ENCODE measurements at places on chromosomes 4 and X.

DNA sequence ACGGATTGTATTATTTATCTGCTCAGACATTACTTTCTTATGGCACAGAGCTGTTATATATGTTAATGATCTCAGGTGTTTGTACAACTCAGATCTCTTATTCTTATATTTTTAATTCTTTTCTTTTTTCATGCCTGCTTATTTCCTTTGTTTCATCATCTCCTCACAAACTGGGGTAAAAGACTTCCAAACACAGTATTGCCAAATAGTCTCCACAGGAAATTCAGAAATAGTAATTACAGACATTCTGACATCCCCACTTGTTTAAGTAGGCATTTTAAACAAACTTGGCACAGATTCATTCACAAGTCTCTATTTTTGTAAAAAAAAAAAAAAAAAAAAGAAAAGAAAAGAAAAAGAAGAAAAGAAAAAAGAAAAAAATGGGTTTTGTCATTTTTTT is 129.7 kb upstream of the USP38 start:
- no peak for DNase-seq

DNA sequence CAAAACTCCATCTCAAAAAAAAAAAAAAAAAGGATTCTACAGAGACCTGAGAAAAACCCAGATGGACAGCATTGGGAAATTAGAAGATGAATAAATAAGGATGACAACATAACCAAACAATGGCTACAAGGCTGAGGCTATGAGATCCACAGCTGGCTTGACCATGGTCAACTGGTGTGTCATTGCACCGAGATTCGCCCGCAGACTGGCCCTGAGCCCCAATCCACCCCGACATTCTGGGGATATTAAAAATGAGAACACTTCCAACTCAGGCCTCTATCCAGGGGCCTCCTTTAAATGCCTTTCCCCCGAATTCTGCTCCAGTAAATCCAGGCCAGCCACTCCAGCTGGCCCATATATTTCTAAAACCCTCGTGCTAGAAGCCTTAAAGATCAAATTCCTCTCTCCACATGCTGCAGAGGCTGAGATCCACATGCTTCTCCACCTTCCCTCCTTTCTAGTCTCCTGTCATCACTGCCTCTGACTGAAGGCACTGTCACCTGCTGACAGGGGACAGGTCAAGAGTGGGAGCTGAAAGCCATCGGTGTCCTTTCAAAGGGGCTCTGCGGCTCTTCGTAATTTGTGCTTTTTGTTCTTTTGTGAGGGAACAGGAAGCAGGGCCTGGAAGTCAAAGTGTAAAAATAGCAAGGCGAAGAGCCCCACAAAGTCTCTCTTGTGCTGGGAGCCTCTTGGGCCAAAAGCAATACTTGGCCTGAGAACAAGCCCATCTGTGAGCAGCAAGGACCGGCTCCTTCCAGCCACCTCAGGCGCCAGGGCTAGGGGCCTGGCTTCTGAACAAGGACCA is 203.7 kb downstream of the NSUN7 start:
- no peak for DNase-seq

- DNase-seq: no peak
These were observed 29.8 kb upstream of the STOX2 start for GRCh38 chr4:183875251-183875825.

GRCh38 chrX:46710425-46710824 is 48.5 kb downstream of the SLC9A7 start:
- DNase-seq: peak; percentile 73

DNA sequence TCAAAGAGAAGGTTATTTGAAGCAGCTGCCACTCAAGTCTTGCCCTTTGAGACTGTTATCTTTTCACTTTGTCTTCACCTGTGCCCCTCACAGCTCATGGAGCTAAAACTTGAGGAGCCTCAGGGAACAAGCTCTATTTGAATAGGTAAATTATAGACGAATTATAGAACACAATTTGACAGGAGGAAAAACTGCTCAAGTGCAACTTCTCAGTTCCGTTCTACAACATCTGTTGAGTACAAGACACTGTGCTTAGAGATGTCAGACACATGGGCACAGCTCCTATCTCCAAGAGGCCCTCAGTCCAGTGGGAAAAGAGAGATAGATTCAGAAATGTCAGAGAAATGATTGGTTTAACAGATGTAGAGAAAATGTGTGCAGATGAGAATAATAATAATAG is 5.1 kb downstream of the PPP1R2C start:
- DNase-seq: no peak

- peak; percentile 21 for DNase-seq
These were observed 160.4 kb downstream of the CPEB2 start for GRCh38 chr4:15162465-15163283.

- DNase-seq: no peak
These were observed 44.4 kb downstream of the DIAPH2 start for GRCh38 chrX:96729053-96729452.

DNA sequence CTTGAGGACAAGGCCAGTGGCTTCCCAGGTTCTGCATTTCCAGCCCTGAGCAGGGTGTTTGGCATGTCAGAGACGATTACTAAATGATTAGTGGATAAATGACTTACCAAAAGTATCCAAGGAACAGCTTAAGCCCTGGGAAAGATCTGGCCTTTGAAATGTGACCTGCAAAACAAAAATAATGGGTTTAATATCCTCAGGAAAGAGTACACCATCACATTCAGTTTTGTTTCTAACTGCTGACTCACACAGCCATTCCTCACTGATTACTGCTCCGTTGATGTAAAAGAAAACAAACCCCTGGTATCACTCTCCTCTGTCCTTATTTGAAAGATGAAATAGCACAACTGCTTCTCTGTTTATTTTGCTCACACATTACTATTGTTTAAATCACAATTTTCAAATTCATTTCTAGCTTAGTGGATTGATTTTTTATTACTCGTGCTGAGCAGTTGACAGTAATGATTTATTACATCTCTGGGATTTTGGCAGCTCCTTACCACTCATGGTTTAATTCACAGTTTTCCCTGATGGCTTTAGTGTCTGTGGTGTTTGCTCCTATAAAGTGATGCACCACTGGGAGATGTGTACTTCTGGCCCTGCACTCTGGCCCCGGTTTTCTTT is 117.0 kb downstream of the CBLL2 start:
- DNase-seq: peak; percentile 83

- no peak for DNase-seq
These were observed 82.7 kb downstream of the CCSER1 start for GRCh38 chr4:90209922-90210321.

DNA sequence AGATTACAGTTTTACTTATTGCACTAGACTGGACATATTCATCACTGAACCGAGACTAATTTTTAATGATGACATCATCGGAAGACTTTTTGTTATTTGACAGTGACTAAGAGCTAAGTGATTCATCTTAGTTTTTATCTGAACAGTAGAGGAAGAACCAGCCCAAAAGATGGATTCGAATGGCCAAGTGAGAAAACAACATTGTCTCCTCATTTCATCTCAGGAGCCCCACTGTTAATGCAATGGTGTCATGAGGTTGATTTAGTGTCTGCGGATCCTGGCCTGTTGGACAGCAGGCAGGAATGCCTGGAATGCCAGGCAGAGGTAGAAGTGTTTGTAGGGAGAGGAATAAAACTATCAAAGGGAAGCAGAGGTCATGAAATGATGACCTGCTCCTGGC is 37.8 kb upstream of the HPF1 start:
- peak; percentile 56 for DNase-seq

- no peak for DNase-seq
These were observed 149.8 kb upstream of the TLL1 start for GRCh38 chr4:165723051-165723795.

- DNase-seq: no peak
These were observed 5.3 kb upstream of the OPHN1 start for GRCh38 chrX:68438575-68438974.

GRCh38 chrX:15336023-15336413 is 695 bp upstream of the PIGA start:
- DNase-seq: peak; percentile 29

DNA sequence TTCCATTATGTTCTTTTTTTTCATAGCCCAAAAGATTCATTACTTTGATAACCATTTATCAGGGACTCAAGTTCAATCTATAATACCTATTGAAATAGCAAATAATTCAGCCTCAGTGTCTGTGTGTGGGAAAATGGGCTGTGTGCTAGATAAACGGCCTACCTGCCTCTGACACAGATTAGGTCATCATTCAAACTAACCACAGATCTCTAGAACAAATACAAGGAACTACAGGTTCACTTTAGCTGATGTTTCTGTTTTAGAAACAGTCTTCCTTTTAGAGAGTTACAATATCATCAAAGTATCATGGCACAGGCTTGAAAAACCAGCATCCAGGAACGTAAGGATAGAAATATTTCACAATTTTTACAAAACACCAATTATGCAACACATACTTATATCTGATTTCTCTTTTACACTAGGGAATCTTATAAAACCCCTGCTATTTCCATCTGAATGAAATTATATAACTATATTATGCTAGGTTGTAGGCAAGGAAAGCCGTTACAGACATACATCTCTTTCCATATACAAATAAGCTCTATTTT is 56.6 kb upstream of the MAB21L2 start:
- peak; percentile 18 for DNase-seq
